Panc1 (cell line): ENCODE measurements at places on chromosomes 7 and 10. TPM values are rescaled to one million over a fixed set of nuclear protein-coding genes. Genes with fewer than 3 reads are reported as not detected.

GRCh38 chr10:109993551-109994330 is 14.0 kb upstream of the ADD3 start:
- H3K4me1 ChIP-seq = no peaks in the 10 kb centered on the region
- DNase-seq = no peak
- H3K27ac ChIP-seq = no peak overlapping the region

The DNAJC12 gene
- 0.44 TPM for total RNA-seq

DNA sequence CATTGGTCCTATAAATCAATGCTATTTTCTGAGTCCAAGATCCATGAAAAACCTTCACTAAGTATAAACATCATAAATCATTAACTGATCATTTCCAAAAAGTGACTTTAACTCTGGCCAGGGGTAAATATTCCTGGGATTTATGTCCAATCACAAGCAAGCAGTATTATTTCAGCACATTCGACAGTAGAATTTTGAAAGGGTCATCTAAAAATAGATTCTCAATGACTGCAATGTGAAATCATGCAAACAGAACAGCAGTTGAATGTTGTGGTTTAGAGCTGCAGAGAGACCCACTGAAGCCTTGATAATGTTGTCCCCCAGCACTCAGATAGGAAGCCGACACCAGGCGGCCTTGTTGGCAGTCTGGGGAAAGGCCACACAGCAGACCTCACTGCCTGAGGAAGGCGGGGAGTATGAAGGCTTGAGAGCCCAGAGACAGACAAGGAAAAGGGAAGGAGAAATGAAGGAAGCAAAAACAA is 38.1 kb downstream of the FAM107B start:
- H3K36me3 ChIP-seq = no peaks in the 10 kb centered on the region
- no peaks in the 10 kb centered on the region for H3K4me1 ChIP-seq
- no peak for DNase-seq
- no peaks in the 10 kb centered on the region for H3K27me3 ChIP-seq
- no peak overlapping the region for H3K27ac ChIP-seq
- H3K4me3 ChIP-seq = no peak overlapping the region

The TAF5 gene
- 6.0 TPM for total RNA-seq
